ENCODE measurements at places on chromosomes 11 and 22. TPM values are rescaled to one million over a fixed set of nuclear protein-coding genes. Genes with fewer than 3 reads are reported as not detected.

DNA sequence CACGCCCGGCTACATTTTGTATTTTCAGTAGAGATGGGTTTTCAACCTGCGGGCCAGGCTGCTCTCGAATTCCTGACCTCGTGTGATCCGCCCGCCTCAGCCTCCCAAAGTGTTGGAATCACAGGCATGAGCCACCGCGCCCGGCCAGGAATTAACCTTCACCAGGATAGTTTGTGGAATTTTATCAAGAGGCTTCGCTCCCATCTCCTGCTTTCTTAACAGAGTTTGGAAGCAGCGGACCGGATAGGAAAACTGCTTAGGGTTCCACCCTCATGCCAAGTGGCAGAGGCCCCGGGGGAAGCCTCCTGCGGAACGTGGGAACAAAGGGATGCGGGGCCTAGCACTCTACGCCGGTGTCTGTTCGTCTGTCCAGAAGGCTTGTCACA is 229.9 kb downstream of the ST3GAL4 start:
- no peak for DNase-seq

- DNase-seq: no peak
Measured at GRCh38 chr11:105713106-105713505, 103.2 kb downstream of the GRIA4 start.

- DNase-seq: no peak
Measured at GRCh38 chr22:34160141-34160783, 240.0 kb upstream of the LARGE1 start.

DNA sequence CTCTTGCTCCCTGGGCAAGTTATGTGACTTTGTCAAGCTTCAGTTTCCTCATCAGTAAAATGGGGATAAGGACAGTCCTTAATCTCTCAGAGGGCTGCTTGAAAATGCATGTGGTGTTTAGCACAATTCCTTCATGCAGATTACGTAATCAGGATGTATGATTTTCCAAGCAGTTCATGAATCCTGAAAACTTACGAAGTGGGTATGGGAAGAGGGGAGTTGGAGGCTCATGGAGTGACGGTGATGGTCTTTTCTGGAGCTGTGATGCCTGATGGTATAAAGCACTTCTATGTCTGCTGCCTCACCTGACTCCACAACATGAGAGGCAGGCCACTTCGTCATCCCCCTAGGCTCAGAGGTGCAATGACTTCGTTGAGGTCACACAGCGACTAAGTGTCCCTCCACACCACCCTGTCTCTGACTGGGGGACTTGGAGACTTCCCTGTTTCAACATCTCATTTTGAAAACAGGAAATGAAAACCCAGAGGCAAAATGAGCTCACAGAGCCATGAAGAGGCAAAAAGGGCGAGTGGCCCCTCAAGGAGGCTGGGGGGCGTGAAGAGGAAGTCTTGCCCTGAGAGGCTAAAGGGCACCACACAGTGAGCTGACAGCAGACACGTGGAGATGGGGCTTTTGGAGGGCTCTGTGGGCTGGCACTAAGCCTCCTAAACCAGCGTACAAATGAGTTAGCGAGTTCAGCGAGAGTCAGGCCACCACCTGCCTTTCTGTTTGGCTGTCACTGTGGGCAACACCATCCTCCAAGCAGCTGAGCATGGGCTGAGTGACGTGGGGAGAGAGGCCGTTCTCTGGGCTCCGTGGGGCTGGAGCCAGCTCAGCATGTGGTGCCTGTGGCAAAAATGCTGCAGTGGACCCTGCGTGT is 10.1 kb downstream of the MCM5 start:
- no peak for DNase-seq

- no peak for DNase-seq
Measured at GRCh38 chr11:69887841-69888427, 68.7 kb upstream of the FGF3 start.

DNA sequence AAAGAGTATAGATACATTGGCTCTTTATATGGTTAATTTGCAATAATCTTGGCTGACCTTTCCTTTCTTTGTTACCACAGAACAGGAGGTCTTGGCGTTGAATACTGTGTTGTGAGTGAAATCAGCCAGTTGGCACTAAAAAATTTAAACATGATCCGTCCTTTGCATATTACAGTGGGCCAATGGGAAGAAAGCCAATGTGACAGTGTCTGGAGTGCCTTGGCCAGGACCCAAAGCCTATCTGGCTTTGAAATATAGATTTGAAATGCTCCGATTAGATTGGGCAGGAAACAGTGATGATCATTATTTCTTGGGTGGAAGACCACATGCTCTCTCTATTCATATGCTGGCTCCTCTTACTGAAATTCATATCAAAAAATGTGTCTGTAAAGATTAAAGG is 339.6 kb upstream of the ANO3 start:
- no peak for DNase-seq

DNA sequence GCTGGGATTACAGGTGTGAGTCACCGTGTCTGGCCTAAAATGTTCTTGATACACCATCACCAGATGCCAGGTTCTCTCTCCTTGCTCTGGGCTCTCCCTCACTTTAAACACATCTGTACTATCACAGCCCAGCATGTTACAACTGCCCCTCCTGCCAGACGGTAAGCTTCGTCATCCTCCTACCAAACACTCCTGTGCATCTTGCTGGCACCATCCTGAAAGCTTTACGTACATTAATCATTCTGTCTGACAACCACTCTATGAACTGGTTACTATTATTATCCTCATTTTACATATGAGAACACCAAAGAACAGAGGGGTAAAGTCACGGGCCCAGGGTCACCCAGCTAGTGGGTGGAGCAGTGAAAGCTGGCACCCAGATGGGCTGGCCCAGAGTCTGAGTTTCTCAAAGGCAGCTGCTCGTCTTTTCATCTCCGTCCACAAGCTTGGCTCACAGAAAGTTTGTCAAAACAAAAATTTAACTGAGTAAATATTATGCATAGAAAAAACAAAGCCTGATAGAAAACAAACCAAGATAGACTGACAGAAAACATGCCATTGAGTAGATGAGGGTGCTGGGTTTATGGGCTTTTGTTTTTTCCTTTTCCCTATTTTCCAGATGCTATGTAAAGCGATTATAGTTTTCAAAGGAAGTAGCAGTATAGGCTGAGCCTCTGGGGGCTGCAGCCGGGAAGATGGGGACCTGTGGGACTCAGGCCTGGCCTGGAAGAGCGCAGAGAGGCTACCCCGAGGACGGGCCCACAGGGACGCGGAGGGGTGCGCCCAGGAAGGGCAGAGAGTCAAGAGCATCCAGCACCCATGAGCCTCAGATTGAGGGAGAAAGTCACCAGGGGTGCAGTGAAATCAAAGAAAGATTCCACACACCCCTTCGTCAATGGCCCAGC is 9.5 kb downstream of the PLA2G6 start:
- DNase-seq: no peak

GRCh38 chr11:120281143-120281795 is 41.3 kb downstream of the POU2F3 start:
- DNase-seq: no peak

Gene APLNR
- not detected for total RNA-seq

Gene ASRGL1
- 19.7 TPM for total RNA-seq

Gene POU2AF2
- total RNA-seq: not detected
